ENCODE measurements at places on chromosomes 6 and 20.

GRCh38 chr6:126905917-126906316, 212.6 kb upstream of the RSPO3 start:
- no peak for DNase-seq

DNA sequence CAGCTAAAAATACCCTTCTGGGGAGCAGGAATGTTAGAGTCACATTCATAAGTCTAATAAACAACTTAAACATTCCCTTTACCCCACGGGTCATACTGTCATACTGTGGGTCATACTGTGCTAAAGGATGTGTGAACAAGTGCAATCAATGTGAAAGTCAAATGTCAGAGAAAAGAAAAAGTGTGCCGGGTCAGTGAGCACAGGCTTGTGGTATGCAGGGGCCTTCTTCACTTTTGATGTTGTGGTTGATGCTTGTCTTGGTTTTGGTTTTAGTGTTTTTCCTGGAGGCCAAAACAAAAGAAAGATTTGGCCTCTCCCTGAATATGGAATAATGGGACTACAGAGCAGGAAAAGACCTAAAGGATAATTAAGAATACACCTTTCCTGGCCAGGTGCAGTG, 267.9 kb upstream of the PLN start:
- DNase-seq: no peak

DNA sequence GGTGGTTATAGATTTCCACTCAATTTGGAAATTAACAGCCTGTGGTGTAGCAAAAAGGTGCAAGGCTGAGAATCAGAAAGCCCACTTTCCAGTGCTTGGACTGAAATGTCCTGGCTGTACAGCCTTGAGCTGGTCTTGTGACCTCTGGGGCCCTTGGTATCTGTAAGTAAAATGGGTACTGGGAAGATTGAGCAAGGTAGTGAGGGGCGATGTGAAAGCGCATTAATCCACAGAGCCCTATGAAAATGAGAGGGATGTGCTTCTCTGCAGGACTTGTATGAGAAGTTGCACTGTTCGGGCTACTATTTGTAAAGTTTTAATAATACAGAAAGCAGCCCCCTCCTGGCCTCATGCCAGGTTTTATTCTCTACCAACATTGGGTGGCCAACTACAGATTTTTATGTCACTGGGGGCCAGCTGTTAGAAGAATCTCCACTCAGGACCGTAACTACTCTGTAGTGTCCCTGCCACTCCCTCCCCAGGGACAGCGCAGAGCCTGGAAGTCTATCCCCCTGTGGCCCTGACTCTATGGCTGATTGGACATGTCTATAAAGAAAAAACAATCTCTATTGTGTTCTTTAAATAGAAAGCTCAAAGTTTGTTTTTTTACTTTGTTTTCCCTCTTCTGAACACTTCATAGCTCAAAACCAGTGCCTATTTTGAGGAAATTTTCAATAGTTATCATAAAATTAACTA, 254.7 kb upstream of the TAB2 start:
- DNase-seq: no peak

GRCh38 chr20:21820045-21820444, 114.6 kb downstream of the PAX1 start:
- DNase-seq: no peak

DNA sequence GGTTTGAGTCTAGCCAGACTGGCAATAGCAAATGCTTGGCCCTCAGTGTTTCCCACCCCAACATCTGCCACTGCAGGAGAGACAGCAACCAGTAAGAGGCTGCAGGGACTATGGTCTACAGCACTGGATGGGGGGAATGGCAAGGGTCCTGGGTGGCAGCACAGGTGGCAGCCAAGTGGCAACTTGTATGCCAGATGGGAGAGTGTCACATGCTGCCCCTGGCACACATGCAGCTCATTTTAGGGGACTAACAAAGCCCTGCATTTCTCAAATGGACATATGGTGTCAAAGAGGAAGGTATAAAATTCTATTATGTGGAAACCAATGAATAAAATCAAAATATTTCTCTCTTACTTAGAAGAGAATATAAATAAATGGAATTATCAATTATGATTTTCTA, 298.7 kb upstream of the MARCKS start:
- DNase-seq: no peak

- no peak for DNase-seq
Measured at GRCh38 chr6:144777249-144777648, 492.1 kb downstream of the UTRN start.

DNA sequence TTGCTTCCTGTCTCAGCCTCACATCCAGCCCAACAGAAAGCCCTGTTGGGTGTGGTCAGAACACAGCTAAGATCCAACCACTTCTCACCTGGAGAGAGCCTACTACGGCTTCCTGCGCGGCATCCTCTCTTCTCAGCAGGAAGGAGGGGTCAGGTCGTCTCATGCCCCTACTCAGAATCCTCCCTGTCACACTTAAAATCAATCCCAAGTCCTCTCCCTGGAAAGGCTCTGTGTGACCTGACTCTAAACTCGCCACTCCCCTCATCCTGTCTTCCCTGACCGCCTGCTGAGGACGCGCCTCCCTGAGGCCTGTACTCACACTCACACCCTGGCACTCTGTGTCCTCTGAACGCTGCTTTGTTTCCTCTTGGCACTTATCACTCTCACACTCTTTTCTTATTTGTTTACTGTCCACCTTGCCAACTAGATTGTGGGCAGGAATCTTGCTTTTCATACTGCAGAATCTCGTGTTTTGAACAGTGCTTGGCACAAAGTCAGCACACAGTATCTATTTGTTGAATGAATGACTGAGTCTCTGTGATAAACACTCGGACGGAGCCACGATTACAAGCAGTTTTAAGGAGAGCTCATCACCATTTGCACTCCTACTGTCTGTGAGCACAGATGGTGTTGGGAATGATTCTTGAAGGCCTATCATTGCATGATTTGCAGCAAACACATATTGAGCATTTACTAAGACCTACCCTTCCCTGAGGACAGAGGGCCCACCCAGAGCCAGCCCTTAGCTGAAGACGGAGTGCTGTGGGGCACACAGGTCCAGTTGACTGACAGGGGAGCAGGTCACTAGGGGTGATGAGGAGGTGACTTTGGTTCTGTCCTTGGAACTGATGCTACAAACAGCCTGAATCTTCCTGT, 18.7 kb downstream of the RAB5IF start:
- peak; percentile 71 for DNase-seq

DNA sequence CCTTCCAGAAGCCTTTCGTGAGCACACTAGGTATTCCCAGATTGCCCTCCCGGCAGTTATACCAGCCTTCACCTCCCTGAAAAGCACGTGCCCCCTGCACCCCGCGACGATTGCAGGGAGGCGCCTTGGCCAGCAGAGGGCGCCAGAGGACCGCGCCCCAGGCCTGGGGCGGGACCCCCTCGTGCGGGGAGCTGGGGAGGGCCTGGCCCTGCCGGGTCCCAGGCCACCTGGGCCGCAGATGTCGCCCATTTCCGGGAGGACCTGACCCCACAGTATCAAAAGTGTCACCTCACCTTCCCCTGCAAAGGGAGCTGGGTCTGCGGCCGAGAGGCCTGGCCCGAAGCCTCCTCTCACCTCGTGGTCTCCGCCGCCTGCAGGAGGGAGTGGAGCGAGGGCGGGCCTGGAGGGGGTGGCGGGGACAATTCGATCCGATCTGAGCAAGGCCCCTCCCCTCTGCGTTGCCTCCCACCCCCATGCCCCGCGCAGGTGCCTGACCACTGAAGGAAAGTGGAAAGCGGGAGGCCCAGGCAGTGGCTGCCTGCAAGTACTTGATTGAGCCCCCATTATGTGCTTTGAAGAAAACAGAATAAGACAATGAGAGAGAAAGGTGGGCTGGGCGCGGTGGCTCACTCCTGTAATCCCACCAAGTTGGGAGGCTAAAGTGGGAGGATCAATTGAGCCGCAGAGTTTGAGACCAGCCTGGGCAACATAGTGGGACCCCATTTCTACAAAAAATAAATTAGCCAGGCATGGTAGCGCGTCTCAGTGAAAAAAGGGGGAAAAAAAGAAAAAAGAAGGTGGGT, 3.5 kb upstream of the SNAI1 start:
- peak; percentile 57 for DNase-seq

DNA sequence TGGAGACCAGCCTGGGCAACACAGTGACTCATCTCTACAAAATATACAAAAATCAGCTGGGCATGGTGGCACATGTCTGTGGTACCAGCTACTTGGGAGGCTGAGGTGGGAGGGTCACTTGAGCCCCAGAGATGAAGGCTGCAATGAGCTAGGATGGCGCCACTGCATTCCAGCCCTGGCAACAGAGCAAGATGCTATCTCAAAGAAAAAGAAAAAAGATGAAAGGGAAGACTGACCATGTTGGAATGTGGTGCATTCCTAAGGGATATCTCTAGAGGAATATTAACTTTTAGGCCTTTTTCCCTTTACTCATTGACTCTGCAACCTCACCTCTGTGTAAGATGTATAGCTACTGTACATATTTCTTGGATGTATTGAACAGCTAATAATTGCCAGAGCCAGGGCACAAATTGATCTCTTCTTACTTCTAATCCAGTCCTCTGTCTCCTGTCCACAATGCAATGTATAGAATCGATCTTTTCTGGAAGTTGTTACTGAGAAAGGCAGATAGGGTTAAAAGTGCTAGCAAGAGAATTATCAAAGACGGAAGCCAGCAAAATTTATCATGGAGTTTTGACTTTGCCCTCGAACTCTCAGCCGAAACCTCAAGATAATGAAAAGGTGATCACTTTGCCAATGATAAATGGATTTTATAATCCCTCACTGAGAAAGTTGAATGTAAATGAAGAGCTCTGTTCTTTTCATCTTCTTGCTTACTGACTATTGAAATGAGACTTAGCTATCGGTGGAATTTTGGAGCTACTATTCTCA, 46.3 kb downstream of the GCNT2 start:
- no peak for DNase-seq

DNA sequence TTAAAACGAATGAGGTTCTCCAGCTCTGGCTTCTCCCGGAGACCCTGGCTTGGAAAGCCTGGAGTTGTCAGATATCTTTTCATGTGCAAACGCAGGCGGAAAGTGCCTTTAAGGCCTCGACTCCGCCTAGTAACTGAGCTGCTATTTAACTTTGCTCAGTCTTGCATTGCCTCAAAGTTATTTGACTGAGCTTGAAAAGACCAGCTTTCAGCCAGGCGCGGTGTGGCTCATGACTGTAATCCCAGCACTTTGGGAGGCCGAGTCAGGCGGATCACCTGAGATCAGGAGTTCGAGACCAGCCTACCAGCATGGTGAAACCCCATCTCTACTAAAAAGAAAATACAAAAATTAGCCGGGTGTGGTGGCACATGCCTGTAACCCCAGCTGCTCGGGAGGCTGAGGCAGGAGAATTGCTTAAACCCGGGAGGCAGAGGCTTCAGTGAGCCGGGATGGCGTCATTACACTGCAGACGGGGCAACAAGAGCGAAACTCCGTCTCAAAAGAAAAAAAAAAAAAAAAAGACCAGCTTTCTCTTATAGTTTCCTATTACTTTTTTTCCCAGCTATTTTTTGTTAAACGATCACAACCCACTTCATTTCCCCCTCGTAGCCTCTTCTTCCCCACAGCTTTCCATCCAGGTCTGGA, 1.9 kb downstream of the GCNT2 start:
- no peak for DNase-seq

- peak; percentile 19 for DNase-seq
Measured at GRCh38 chr6:32244270-32244669, 20.4 kb upstream of the NOTCH4 start.

DNA sequence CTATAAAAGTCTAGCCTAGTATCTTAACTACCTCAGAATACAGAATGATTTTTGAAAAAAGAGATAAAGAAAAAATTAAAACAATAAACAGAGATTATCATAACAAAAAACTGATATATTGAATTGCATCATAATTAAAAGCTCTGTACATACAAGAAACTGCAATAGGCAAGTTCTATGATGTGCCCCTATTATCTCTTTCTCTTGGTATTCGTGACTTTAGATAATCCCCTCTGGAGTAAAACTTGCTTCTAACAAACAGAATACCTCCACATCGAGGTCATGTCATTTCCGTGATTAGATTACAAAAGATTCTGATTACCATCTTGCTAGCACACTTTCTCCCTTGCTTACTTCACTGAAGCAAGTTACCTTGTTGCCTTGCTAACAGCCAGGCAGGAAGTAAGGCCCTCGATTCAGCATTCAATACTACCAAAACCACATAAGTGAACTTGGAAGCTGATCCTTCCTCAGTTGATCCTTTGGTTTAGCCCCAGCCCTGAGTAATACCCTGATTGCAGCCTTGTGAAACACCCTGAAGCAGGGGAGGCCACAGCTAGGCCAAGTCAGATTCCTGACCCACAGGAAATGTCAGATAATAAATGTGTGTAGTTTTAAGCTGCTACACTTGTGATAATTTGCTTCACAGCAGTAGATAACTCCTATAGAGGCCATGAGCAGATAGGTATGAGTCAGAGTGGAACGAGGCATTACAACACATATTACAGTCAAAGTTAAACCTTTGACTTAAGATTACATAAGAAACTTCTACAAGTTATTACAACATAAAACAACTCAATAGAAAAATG, 53.7 kb upstream of the TMX4 start:
- no peak for DNase-seq

GRCh38 chr6:139515511-139515910, 141.1 kb upstream of the CITED2 start:
- no peak for DNase-seq

DNA sequence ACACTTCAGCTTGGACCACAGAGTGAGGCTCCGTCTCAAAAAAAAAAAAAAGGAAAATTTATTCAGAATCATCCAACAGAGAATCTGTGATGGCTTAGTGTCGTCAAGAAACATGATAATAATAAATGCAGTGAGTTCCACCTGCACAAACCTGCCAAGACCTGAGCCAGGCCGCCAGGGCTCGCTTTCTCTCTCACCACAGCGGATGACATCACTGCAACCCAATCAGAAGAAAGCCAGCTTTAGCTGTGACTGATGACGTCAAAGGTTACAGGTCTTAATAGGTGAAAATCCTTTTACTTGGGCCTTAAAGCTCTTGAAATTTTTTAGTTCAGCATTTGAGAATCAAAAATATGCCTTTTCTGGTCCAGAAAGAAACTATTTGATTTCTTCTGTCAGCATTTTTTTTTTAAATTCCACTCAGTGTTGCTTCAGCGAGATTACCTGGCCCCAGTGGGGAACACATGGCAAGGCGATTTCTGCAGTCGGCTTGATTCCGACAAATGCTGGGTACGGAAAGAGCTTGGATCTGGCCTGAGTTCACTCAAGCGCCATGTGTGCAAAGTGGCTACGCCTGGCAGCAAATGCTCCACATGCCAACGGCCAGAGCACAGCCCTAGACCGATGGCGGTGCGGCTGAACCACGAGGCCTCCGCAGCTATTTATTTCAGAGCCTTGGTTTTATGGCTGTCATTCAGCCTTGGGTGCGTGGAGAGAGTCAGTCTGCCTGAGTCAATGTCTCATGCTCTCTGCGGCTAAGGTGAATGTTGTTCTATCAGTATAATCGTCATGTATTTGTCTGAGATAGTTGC, 105.7 kb upstream of the QKI start:
- no peak for DNase-seq

GRCh38 chr20:41524980-41525613, 93.1 kb downstream of the CHD6 start:
- DNase-seq: peak; percentile 77

GRCh38 chr20:41476446-41476845, 109.8 kb upstream of the EMILIN3 start:
- no peak for DNase-seq

DNA sequence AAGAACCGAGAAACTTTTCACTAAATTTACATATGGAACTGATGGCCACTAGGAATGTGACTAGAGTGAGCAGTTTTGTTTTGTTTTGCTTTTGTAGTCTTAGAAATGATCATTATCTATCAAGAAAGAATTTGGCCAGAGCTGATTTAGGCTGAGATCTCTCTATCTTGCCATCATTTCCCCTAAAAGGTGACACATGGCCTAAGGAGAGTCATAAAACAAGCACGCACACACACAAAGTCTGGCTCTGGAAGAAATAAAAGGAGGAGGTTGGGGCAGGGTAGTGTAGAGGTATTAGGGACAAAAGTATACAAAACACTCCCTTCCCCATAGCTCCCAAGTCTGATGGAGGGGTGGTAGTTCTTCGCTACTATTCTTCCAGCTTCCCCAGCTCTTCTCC, 56.4 kb downstream of the RIPOR2 start:
- no peak for DNase-seq

Data from transverse colon (tissue), 4 donors.